ENCODE measurements at places on chromosomes 1 and 21.

GRCh38 chr21:46124083-46124925, 26.4 kb downstream of the COL6A2 start:
- no peak for DNase-seq

DNA sequence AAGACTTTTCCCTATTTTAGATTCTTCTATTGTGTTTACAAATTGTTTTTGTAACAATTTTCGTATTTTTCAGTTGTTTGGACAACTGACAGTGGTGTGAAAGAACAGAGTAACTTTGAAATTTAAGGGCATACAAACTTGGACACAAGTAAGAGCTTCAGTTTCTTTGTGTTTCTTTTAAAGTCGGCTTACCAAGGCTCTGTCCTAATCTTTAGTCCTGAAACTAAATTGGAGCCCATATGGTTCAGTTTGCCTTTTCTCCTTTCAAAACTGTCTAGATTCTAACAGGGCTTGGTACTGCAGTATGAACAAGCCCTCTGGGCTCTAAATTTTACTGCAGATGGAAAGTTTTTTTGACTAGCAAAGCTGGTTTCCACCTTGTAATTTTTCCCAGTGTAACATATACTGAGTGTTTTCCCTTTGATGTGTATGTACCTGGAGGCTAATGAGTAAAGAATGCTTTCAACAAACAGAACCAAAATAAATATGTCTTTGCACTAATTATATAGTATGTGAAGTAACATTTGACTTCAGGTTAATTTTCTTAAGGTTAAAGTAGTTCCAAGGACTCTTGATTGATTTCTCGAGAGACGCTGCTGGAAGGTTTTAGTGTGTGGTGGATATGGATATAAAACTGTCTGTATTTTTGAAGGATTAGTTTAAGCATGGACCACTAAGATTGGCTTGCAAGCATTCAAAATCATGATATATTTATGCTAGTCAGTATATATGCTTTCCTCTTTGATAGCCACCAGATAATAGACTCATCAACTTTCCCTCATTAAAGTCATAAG, 4.1 kb downstream of the SNX27 start:
- DNase-seq: no peak

DNA sequence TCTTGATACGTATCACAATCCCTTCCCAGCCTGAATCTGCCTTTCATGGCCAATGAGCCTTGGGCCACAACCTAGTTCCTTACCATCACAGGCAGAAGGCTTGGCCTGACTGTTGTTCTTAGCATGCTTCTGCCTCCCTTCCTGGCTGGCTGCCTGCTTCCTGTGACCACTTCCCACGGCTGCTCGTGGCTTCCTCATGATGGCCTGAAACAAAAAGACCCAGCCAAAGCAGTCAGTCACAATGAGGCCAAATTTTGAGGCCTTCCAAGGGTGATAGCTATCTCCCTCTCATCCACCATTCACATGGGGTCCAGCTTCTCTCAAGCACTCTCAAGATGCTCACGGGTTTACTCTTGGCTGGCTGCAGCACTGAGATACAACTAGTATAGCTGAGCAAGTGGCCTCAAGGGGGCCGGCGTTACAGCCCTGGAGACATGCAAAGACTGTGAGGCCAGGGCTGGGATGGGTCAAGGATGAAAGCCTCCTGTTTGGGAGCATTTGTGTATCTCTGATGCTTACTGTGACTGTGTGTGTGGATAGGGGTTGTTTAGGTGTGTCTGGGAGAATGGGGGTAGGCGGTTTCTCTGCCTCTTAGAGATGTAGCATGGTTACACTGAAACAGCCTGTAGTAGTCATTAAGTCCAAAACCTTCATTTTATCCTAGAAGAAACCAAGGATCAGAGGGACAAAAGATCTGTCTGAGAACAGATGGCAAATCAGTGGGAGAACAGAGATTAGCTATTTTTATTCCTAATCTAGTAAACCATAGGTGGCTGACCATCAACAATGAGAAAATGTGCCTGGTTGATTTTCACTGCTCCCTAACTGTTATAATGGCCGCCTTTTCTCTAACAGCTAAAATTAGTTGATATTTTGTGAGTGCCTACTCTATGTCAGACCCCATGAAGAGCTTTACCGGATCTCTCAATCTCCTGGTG, 5.4 kb upstream of the TOE1 start:
- no peak for DNase-seq

DNA sequence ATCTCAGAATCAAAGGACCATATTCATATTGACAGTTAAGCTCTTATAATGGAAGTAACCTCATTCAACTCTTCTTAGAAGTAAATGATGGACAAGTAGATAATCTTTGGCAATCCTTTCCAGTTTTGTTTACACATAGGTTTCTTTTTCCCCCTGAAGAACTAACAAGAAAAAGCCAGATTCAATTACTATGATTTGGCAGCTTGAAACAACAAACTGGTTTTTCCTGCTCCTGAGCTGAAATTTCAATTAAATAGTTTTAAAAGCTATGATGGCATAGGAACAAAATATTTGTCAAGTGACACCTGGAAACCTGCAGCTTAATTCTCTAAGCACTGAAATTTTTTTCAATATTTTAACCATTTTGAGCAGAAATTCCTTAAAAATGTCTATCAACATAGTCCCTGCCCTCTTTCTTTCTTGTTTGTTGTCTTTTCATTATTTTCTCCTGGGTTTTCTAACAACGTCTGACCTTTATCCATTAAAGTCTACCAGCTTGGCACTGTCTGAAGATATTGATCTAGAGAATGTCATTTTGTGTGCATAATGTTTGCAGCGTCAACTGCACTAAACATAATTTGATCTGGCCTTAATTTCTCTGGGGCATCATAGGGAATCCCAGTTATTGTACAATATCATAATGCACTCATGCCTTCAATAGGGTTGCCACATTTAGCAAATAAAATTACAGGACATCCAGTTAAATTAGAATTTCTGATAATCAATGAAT, 4.0 kb upstream of the SLC35A3 start:
- DNase-seq: no peak

DNA sequence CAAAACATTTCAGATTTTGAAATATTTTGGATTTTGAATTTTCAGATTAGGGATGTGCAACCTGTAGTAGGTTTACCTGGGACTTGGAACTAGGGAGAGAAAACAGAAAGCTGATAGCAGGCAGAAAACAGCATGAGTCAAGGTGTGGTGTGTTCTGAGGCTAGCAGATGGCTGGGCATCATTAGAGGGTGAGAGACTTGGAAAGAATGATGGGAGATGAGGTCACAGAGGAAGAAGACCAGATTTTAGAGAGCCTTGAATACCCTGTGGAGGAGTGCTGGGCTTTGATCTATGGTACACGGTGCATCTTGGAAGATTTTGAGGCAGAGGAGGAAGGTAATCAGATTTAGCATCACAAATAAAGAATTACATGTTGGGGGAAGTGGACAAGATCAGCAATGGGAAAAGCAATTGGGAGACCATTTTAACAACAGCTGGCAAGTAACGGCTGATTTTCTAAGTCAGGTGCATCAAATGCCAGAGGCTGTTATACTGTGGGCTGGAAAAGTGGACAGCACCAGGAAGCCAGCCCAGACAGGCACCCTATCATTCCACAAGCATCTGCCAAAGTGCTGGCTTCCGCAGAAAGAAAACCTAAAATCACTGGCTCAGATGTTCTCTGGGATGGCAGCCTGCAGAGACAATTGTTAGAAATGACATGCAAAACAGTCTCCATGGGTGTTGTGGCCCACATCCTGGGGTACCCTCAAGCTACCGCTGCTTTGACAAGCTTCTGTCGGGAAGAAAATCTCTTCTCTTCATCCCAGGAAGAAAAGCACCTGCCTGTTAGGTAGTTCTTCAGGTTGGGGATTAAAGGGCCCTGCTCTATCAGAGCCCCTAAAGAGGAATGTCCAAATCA, 30.9 kb upstream of the CAMK1G start:
- no peak for DNase-seq

GRCh38 chr1:154330669-154331068, 5.3 kb downstream of the ATP8B2 start:
- DNase-seq: no peak

DNA sequence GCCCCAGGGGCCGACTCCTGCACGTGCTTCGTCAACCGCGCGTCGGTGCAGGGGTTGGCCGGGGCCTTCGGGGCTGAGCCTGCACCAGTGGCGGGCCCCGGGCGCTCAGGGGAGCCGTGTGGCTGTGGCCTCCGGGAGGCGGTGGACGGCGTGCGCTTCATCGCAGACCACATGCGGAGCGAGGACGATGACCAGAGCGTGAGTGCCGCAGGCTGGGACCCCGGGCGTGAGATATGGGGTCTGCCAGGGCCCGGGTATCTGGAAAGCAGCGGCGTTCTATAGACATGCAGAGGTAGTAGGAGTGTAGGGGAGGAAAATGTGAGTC, 4.3 kb downstream of the CHRNB2 start:
- no peak for DNase-seq

DNA sequence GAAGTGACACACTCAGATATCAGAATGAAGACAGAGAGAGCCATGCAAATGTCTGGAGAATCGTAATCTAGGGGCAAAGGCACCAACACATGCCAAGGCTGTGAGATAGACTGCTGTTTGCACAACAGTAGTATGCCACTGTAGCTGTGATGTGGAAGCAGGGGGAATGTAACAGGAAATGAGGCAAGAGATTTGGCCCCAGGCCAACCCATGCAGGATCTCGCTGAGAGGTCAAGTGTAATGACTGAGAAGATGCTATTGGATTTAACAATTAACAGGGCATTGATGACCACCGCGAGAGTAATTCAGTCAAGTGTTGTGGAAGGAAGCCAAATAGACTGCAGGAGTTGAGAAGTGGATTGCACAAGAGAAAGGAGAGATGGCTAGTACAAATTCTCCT, 107.3 kb upstream of the ST6GALNAC5 start:
- no peak for DNase-seq

- DNase-seq: no peak
Observed at GRCh38 chr1:162541619-162542141, 19.8 kb upstream of the UAP1 start.

- DNase-seq: no peak
Observed at GRCh38 chr1:228156941-228157728, 7.4 kb downstream of the GJC2 start.

GRCh38 chr1:114492978-114493377, 18.0 kb downstream of the TRIM33 start:
- no peak for DNase-seq

DNA sequence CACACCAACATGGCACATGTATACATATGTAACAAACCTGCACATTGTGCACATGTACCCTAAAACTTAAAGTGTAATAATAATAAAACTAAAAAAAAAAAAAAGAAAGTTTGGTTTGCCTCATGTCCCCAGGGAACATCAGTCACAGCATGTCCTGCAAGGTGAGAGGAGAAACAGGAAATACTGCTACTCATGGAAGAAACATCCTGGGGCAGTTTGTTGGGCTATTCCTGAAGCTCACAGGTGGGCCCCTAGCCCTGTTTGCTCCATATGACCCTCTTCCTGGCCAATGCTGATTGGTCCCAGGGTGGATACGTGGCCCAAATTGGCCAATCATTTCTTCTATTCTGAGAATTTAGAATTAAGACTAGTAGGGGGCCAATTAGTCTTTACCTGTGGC, 103.4 kb upstream of the ADAR start:
- no peak for DNase-seq

DNA sequence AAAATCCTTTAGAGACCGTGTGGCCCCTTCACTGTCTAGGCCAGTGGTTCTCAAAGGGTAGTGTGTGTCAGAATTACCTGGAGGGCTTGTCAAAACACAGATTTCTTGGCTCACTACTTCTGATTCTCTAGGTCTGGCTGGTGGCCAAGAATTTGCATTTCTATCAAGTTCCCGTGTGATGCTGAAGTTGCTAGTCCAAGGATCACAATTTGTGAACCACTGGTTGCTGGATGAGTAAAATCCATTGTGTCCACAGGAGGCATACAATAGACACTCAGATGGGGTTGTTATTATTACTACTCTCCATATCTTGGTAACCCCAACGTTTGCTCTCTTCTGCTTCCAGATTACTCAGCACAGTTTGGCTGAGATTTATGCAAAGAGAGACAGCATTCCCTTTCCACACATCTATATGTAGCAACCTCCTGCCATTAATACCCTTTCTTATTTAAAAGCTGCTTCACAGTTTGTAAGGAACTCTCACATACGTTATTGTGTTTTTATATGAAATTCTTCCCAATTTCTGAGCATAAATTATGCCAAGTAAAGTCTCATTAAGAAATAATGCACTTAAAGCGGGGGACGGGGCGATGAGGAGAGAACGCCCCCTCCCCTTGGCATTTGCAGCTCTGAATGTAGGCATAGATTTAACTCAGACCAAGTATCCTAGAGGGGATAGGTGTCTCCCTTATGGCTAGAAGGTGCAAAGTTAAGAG, 720 bp upstream of the TMCC2 start:
- no peak for DNase-seq

GRCh38 chr1:239893127-239893731, 198.5 kb upstream of the FMN2 start:
- no peak for DNase-seq

DNA sequence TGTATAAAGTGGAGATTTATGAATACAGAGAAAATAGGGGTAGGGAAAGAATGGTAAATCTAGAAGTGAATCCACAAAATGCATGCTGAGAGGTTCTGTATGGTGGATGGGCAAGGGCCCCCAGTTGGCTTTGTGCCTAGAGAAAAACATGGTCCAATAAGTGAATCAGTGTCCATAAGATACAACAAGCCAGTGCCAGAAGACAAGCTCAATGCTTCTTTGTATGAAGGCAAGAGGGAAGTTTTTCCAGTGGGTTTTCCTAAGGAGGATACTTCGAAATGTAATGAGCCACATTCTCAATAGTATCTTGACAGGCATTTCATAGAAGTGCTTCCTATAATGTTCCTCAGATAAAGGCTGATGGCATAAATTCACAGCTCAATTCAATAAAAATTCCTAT, 169.4 kb upstream of the HMCN1 start:
- no peak for DNase-seq

- no peak for DNase-seq
Observed at GRCh38 chr1:71157151-71157550, 76.3 kb upstream of the ZRANB2 start.

DNA sequence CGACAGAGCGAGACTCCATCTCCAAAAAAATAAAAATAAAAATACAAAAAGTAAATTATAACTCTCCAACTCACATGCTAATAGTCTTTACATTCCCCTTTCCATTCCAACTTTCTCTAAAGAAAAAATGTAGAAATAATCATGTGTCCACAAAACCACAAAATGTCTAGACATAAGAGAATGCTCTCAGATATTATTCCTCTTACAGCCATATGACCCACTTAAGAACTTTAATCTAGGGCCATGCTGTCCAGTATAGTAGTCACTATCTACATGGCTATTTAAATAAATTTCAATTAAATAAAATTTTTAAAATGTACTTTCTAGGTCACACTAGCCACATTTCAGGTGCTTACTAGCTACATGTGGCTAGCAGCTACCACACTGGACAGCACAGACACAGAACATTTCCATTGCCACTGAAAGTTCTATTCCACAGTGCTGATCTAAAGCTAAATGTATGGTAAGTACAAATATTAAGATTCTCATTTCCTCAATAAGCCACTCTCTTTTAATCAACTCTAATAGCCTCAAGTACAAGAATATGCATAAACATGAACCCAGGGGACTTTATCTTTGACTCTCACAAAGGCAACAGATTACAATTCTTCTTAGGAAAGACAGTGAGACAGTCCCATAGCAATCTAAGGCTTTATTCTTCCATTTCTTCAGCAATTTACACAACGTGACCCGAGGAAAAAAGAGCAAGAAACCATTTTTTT, 138.6 kb downstream of the RERE start:
- no peak for DNase-seq

- no peak for DNase-seq
Observed at GRCh38 chr1:162360874-162361260, 15.8 kb downstream of the SPATA46 start.

Data from T-helper 9 cell (primary cell).